ENCODE measurements at places on chromosomes 2 and 18.
A peak's percentile ranks its signal among the peaks of the same experiment; 100 is the strongest.

- DNase-seq = no peak
Observed at GRCh38 chr2:148882051-148882450, 7.0 kb downstream of the KIF5C start.

- no peak for DNase-seq
Observed at GRCh38 chr2:27807476-27807875, 36.0 kb downstream of the MRPL33 start.

GRCh38 chr2:79729532-79729931, 216.7 kb downstream of the CTNNA2 start:
- DNase-seq = no peak

GRCh38 chr2:111049792-111050640, 70.7 kb upstream of the BCL2L11 start:
- no peak for DNase-seq

- no peak for DNase-seq
Observed at GRCh38 chr18:24189664-24190346, 50.9 kb downstream of the CABYR start.

- no peak for DNase-seq
Observed at GRCh38 chr2:135494503-135494902, 36.5 kb downstream of the ZRANB3 start.

- peak; percentile 25 for DNase-seq
Observed at GRCh38 chr2:151637271-151637781, 97.0 kb downstream of the NEB start.

DNA sequence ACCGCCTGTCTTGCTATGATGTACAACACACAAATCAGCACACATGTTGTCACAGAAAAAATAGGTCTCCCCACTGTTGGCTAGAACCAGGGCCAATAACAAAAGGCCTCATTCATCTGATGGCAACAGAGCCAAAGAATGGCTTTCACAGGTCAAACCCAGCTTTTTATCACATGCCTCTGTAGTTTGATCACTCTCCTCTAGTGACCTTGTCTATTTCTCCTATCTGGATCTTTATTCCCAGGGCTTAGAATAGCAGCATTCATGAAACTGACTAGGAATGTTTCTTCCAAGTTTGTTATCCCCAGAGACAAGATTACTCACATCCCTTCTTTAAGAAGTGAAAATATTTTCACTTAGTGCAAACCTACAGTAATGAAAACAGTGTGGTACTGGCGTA, 285.8 kb upstream of the GYPC start:
- no peak for DNase-seq

GRCh38 chr2:236168110-236169080, at the start of gene GBX2:
Gene GBX2, minus strand, starts transcription at chr2:236168386. Its CDS starts 415 bp downstream, at chr2:236167971.
- DNase-seq = no peak

DNA sequence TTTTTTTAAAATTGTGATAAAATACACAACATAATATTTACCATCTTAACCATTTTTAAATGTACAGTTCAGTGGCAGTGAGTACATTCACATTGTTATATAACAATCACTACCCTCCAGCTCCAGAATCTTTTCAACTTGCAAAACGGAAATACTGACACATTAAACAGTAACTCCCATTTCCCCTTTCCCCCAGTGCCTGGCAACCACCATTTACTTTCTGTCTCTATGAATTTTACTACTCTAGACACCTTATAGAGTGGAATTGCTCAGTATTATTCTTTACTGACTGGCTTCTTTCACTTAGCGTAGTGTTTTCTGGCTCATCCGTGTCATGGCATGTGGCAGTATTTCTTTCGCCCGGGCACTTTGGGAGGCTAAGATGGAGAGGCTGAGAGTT, 32.6 kb downstream of the FASTKD2 start:
- DNase-seq = no peak

GRCh38 chr18:58288921-58289797, 245.1 kb downstream of the NEDD4L start:
- DNase-seq = no peak

GRCh38 chr2:9656270-9656766, 25.5 kb upstream of the YWHAQ start:
- DNase-seq = peak; percentile 40

DNA sequence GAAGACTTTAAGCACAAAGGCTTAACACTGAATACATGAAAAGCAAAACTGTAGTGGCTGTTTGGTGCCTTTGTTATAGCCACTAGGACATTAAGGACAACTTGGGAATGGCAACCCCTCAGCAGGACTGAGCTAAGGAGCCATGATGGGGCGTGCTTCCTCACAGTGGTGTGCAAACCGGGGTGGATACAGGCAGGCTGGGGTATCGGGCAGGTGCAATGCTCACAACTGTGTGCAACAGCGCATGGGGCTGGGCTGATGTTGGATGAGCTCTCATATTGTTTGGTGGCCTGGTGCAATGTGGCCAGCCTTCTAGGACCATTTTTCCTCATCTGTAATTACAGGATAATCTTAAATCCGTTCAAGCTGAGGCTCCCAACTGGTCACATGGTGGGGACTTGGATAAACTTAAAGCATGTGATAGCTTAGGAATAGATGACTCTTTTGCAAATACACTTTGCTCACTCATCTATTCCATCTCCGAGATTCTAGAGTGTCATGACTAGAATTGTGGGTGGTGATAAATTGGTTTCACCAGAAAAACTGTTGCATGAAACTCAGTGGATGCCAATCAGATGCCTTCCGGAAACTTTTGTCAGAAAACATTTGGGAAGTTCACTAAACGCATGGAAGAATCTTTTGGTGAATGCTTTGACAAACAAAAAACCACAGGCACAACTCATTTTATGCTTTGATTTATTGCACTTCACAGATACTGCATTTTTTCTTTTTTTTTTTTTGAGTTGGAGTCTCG, 116.5 kb downstream of the PXDN start:
- DNase-seq = no peak

GRCh38 chr2:198144660-198145059, 340.3 kb downstream of the PLCL1 start:
- no peak for DNase-seq

GRCh38 chr2:236867441-236868260, 218.0 kb upstream of the COPS8 start:
- no peak for DNase-seq

- no peak for DNase-seq
Observed at GRCh38 chr18:70385474-70385873, 96.6 kb downstream of the SOCS6 start.

DNA sequence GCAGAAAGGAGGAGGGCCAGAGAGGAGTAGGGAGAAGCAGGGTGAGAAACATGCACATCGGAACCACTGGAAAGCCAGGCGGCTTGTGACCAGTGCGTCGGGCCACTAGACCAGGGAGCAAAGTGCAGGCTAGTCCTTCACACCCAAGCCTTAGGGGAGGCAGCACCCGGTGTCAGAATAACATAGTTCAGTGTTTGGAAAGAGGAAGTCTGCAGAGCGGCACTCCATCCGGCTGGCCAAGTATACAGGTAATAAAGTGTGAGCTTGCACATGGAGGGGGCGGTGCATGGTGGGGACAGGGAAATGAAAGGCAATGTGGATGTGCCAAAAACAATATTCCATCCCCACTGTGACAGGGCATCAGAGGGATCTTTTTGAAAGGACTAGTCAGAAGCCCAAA, 69.7 kb downstream of the ZNF521 start:
- DNase-seq = no peak

- no peak for DNase-seq
Observed at GRCh38 chr2:48566592-48567310, 36.8 kb downstream of the STON1 start.

GRCh38 chr18:56741685-56742084, 90.5 kb downstream of the WDR7 start:
- DNase-seq = no peak

- no peak for DNase-seq
Observed at GRCh38 chr2:181407171-181407570, 50.0 kb upstream of the ITGA4 start.

DNA sequence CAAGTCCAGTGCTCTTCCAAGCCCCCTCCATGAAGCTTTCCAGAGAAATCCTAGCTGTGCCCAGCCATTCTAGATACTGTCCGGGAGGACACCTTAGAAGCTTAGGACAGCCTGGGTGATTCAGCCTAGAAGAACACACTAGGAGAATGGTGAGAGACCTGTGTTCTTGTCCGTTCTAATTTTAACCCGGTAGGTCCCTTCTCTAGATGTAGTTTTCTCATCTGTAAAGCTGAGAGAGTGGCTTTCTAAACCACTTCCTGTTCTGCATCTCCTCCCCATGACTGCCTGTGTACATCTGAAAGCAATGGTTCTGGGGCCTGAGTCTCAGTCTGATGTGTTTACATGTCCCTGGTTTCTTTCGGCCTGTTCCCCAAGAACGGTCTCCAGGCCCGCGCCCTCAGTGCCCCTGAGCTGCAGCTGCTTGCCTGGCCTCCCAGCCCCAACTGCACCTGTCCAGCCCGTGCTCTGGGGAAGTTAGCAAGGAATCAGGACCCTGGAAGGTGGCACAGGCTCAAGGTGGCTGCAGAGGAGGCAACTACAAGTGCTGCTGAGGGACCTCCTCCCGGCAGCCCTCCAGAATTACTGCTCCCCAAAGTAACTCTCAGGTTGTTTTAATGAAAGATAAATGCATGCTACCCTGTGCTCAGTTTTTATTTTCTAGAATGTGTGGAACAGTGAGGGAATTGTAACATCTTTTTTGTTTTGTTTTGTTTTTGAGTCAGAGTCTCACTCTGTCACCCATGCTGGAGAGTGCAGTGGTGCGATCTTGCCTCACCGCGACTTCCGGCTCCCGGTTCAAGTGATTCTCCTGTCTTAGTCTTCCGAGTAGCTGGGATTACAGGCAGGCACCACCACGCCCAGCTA, 105.9 kb downstream of the LBH start:
- DNase-seq = peak; percentile 30

DNA sequence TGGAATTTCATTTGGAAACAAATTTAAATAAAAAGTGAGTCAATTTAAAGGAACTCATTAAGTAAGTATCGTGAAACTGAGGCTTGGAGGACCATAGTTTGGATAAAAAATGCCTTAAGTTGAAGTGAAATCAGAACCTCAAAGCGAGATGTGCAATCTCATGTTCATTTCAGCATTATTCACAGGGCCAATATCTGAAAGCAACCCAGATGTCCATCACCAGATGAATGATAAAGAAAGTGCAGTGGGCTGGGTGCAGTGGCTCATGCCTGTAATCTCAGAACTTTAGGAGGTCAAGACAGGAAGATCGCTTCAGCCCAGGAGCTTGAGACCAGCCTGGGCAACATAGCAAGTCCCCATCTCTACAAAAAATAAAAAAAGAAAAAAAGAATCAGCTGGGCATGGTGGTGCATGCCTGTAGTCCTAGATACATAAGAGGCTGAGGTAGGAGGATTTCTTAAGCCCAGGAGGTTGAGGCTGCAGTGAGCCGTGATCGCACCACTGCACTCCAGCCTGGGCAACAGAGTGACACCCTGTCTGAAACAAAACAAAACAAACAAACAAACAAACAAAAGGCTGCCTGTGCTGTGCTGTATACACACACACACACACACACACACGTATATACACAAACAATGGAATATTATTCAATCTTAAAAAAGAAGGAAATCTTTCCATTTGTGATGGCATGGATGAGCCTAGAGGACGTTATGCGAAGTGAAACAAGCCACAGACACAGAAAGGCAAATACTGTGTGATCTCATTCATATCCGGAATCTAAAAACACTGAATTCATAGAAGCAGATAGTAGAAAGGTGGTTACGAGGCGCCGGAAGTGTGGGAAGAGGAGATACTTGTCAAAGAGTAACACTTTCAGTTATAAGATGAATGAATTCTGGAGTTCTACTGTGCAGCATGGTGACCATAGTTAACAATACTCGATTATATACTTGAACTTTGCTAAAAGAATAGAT, 14.5 kb downstream of the SH3RF3 start:
- DNase-seq = peak; percentile 54

GRCh38 chr2:73080321-73081131, 9.0 kb upstream of the SFXN5 start:
- no peak for DNase-seq

DNA sequence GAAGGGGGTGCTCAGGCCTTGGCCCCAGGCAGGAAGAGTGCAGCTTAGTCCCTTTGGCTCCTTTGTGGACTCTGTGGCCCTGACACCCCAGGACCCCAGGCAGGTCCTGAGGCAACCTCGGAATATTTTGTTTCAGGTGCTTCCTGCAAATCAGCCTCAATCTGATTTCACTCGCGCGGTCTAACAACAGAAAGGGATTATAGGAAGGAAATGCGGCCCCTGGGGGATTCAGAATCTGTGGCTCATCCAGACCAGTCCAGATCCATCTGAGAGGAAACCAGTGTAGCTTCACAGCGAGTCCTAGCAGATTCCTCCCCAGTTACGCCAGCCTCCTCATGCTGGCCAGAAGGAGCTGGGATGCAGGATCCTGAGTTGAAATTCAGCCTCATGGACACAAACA, 59.5 kb upstream of the YWHAQ start:
- DNase-seq = no peak

GRCh38 chr2:69017835-69018234, 4.9 kb downstream of the ANTXR1 start:
- no peak for DNase-seq

- no peak for DNase-seq
Observed at GRCh38 chr2:62465741-62466502, 40.1 kb downstream of the TMEM17 start.

DNA sequence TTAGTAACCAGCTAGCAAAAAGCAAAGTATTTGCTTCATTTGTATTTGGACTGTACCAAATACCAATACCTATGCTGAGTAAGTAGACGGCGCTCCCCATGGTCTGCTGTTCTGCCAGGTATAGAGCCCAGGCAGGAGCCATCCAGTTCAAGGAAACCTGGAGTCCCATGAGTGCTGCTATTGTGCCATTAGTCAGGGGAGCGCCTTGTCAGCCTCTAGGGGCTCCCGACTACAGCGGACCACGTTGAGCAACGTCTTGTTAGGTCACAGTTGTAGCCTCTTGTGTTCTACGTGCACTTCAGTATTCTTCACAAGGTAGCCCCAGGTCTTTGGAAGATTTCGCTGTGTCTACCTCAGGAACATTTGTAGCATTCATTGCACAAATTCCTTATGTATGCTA, 21.6 kb upstream of the SLC9A2 start:
- DNase-seq = no peak

DNA sequence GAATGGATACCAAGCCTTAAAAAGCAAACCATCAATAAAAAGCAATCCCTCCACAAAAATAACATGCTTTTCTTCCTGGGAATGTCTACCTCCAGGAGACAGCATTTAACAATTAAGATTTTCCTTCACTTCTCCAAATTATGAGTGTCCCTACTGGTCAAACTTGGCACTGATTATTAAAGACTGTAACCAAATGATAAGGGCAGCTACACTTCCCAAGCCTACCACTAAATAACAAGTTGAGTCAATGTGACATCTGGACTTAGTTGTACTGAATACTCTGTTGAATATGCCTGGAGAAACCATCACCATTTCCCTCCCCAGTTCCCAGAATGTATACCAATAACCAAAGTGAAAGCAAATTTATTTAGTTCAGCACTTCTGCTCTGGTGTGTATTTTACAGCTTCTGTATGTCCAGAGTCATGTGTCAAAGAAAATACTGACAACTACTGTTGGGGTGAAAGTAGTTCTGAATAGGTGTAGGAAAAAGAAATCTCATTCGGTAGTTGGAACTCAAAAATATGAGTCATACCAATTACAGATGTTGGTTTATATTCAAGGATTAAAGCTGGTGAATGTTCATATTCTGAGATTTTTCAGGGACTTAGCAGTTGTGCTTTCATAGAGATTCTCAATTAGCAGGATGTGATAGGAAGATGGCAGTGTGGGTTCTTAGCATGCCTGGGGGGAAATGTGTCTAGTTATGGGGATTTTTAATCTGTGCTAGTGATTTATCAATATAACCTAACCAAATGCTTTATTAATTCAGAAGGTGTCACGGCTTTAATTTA, 1291.6 kb upstream of the GYPC start:
- DNase-seq = no peak

- no peak for DNase-seq
Observed at GRCh38 chr2:99852956-99853355, 289.4 kb downstream of the AFF3 start.

GRCh38 chr2:213162516-213163118, 11.2 kb upstream of the IKZF2 start:
- DNase-seq = no peak
